Activated CD4-positive, CD25-positive, alpha-beta regulatory T cell treated with anti-CD3 and anti-CD28 coated beads, Interleukin-2, amount 50 U/mL, for 16 hours (primary cell): ENCODE measurements at places on chromosomes 3 and 15.

DNA sequence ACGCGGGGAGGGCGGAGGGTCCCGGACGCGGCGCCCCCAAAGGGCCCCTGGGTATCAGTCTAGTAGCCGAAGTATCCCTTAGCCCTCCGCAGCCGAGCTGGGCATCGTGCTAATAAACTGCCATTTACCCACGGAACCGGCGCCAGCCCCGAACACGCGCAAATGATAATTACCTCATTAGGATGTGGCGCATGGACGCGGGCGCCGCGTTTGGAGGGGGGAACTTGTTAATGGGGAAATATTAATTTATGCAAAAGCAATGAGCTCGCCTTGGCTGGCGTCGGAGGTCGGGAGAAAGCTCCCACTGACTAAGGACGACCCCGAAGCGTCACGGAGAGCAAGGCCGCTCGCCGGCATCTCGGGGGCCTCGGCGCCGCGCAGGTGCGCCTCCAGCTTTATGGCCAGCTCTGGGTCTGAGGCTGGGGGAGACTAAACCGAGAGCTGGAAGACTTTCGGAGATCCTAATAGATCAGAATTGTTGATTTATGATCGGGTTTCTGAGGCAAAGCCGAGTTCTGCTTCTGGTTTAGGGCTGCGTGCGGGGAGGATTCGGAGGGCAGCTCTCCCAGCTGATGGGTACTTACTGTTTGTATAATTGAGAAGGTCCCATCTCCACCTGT lies 474 bp upstream of the FEZF2 start:
- DNase-seq, result no peak

- DNase-seq, result no peak
Observed at GRCh38 chr3:172061724-172062184, 22.4 kb downstream of the FNDC3B start.

GRCh38 chr3:73086071-73086494 lies 24.6 kb downstream of the EBLN2 start:
- DNase-seq, result peak; percentile 8

DNA sequence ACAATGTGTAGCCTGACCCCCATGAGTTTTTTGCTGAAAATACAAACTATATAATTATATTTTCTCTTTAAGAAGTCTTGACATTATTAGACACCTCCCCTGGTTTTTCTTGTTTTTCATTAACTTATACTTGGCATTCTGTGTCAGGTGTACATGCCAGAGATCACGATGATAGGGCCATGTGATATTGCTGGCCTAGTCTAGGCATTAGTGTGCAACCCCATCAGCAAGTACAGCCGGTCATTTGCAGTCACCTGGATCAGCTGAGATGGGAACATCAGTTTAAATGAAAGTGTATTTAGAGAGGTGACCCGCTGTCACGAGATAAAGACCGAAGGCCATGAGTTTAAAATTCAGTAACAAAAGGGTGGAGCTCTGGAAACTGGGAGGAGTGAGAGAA lies 12.6 kb upstream of the SPPL2A start:
- DNase-seq, result no peak

DNA sequence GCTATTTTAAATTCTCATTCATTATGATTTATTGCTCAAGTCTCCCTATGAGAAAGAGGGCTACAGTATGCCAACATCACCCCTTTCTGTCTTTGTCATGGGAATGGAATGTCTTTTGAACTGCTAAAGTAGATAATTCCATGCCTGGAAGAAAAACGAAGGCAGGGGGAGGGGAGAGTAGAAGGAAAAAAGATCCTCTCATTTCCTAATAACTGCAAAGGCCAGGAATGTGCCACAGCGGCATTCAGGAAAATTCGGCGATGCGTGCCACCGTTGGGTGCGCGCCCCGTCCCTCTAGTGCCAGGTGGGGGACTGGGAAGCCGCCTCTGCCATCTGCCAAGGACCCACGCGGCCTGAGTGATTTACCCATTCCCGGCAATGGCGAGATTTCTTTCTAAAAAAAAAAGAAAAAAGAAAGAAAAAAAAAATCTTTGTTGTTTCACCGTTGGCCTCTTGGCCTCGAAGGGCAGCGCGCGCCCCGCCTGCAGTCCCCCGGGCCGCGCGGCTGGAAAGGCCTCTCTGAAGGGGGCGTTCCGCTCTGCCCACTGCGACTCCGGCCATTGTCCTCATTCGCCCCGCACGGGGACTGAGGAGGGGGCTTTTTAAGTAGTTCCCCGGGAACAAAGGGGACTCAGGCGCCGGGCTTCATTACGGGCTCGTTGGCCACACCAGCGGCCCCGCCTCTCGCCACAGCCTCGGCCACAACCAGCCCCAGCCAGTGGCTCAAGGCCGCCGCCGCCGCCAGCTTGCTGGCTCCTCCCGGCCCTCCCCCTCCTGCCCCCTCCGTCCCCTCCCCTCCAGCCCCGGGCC lies 54.5 kb downstream of the CPN2 start:
- DNase-seq, result no peak

DNA sequence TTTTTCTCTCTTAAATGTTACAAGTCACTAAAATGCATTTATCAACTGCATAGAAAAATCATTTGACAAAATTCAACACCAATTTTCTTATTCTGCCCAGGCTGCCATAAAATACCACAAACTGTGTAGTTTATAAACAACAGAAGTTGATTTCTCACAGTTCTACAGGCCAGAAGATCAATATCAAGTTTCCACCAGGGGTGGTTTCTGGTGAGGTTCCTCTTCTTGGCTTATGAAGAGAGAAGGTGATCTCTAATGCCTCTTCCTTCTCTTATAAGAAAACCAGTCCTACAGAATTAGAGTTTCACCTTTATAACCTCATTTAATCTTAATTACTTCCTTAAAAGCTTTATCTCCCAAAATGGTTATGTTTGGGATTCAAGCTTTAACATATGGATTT lies 10.9 kb upstream of the CD200R1L start:
- DNase-seq, result no peak

DNA sequence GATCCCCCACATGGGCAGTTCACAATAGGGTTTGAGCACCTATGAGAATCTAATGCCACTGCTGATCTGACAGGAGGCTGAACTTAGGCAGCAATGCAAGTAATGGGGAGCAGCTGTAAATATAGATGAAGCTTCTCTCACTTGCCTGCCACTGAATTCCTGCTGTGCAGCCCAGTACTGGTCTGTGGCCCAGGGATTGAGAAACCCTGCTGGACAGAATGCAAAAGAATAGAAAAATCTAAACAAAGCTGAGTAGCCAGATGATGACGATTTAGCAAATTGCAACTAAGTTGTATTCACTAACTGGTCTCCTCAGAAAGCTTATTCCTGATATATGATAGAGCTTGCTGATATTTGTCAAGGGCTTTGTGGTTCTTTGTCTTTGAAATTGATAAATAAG lies 34.3 kb upstream of the APH1B start:
- no peak for DNase-seq
